ENCODE measurements at places on chromosomes 7 and 10.

- DNase-seq = no peak
These were observed 32.1 kb upstream of the GTF2I start for GRCh38 chr7:74625446-74625845.

GRCh38 chr7:128014811-128015210 is 16.4 kb downstream of the LRRC4 start:
- no peak for DNase-seq

DNA sequence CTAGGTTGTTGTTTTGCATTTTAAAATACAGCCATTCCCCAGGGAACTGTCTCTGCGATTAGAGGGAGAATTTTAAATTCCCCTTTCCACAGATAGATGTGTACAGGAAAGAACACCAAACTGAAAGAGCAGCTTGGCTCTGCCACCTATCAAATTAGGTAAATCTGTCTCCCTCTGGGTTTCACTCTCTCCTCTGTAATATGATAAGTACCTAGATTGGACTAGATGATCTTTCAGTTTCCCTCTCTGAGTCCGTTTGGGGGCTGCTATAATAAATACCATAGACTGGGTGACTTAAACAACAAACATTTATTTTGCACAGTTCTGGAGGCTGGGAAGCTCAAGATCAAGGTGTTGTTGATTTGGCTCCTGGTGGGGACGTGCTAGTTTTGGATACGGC is 186.0 kb downstream of the KIF20B start:
- DNase-seq = no peak

- no peak for DNase-seq
These were observed 399.8 kb upstream of the NFE2L3 start for GRCh38 chr7:25752154-25752553.

DNA sequence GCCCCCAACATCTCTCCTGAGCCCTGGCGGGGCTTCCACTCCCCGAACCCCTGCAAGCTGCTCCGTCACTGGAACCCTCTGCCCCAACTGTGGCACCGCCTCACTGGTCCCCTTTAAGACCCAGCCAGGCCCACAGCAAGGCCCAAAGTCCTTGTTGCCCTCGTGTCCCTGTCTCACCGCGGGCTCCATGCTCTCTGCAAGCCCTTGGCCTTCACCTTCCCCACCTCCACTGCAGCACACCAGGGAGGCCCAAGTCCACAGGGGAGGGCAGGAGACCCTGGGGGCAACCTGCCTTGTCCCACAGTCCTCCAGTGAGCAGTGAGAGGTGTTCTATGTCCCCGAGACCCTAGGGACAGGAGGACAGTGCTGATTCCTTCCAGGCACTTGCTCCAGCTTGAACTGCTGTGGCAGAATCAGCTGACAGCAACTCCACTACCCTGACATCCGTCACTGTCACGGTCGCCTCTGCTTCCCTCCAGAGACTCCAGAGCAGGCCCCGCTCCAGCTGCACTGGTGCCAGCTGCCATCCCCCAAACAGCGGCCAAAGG is 105.3 kb downstream of the CYTH3 start:
- DNase-seq = no peak

GRCh38 chr10:114556236-114557122 is 101.6 kb downstream of the ABLIM1 start:
- no peak for DNase-seq

DNA sequence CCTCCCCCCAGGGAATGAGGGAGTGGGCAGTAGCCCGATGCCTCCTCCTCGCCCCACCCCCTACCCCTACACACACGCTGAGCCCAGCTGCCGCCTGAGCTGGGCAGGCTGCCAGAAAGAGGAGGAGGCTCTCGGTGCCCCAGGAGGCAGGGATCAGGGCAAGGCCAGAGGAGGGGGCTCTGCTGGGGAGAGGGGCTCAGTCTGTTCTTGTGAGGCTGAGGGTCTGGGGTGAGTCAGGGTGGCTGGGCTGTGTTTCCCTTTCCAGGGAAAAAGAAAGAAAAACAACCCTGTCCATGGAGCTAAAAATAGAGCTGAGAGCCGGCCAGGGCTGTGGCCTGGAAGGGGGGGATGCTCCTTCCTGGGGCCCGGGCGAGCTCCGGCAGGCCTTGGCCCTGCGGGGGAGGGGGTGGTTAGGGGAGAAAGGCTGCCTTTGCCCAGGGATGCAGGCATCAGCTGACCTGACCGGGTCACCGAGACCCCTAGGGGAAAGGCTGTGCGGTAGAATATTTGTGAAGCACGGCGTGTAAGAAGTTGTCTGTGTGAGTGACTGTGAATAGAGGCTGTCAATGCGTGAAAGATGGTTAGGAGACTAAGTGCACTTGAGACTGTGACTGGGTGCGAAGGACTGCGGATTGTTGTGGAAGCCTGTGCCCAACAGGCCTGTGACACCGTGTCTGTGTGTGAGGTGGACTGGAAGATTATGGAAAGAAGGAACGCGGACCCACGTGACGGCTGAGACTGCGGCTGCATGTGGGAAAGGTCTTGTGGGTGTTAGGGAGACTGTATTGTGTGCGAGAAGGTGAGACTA is 1.2 kb upstream of the LZTS2 start:
- DNase-seq = no peak

DNA sequence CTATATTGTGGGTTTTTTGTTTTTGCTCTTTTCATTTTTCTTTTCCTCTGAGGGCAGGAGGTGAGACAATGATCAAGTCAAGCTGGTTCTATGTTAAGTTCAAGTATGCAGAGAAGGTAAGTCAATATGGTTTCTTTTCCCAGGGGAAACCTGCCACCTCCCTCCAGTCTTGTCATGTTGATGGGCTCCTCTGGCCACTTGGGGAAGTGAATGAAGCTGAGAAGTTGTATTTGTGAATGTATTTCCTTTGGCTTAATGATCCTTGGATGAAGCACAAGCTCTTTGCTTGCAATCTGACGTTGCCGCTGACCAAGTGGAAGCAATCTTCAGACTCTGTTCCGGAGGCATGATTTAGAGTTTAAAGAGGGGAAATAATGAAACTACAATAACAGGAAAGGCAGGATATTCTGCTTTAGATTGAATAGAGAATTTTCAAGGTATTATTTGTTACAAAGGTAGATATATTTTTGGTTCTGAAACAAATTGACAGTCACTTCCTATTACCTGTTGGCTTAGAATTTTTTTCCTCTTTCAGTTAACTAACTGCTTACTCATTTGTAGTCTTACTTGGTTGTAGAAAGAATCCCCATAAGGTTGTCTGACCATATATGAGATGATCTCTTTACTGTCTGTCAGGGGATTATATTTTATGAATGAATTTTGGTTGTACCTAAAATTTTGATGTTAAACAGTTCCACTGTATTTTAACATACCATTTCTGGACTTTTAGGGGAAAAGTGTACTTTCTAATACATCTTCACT is 369.6 kb downstream of the AUTS2 start:
- no peak for DNase-seq

DNA sequence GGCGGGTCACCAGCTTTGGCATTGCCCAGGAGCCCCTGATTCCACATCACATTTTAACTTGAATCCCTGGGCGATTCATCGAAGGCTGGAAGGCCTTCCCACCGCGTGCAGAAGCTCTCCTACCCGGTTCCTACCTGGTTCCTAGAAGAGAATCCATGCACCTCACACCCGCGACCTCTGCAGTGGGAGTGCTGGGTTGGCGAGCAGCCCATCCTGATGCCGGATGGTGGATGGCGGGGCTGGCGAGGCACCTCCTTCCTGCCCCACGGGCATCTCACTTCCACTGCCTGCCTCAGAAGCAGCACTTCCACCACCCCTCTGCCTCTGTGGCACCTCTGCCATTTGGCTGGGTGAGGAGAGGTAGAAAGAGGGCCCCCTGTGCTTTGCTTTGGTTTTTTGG is 32.0 kb downstream of the NUB1 start:
- no peak for DNase-seq

- no peak for DNase-seq
These were observed 62.4 kb upstream of the WDR11 start for GRCh38 chr10:120788771-120789170.

GRCh38 chr7:118079369-118079768 is 104.6 kb upstream of the LSM8 start:
- DNase-seq = no peak

- no peak for DNase-seq
These were observed 354 bp upstream of the FERD3L start for GRCh38 chr7:19145434-19146115.

- no peak for DNase-seq
These were observed 128.3 kb downstream of the TPST1 start for GRCh38 chr7:66333443-66333842.

GRCh38 chr10:97736403-97736901 is 476 bp upstream of the ZFYVE27 start:
- DNase-seq = no peak

DNA sequence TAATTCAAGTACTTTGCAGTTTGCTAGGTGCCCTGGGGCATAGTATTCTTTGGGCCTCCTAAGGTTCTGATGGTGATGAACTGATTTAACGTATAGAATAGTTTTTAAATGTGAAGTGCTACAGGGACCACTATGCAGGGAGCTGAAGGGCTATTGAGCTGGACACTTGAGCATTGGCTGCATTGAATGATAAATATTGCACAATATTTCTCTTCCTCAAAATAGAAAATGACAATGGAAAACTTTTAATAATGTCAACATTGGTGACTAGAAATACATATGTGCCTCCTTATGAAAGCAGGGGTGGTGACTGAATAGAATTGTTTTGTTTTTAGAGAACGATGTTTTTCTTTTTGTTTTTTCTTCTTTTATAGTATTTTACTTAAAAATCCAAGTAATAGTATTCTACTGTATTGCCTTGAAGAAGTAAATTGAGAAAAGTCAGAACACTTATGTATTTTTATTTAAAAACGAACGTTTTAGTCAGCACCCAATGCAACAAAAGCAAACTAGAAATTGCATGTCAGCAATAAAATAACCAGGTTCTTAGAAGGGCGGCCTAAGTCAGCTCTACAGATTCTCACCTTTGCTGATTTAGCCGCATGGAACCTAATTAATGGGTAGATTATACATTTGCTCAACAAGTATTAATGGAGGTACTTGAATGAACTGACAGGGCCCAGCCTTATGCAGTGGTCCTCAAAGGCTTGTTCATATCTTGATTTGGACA is 244.0 kb upstream of the KLF6 start:
- no peak for DNase-seq

- DNase-seq = no peak
These were observed 80.9 kb downstream of the LRMDA start for GRCh38 chr10:75512203-75512933.

DNA sequence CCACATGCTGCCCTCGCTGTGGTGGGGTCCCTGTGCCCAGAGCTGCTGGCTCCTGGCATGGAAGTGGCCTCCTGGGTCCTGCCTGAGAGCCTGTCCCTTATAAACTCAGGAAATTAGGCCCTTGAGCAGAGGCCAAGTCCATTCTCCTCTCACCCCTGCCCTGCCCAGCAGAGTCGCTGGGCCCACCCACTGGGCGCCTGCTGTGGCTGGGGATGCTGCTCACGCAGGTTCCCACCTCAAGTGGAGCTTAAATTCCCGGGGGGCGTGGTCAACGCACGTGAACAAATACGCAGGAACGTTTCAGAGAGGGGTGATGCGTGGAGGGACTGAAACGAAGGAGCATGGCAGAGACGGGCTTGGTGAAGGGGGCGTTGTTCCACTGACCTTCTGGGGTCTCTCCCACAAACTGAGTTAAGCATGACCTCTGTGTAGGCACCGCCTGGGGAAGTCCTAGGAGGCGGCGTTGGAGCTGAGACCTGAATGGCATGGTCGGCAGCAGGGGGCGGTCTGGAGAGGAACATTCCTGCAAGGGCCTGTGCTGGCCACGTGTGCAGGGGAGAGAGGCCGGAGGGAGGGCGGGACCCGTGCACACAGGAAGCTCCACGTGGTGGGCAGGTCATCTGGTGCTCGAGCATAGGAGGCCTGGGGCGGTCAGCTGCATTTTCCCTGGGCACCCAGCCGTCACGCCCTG is 27.9 kb downstream of the FAM20C start:
- DNase-seq = no peak

- no peak for DNase-seq
These were observed 38.6 kb downstream of the FZD1 start for GRCh38 chr7:91302794-91303193.

DNA sequence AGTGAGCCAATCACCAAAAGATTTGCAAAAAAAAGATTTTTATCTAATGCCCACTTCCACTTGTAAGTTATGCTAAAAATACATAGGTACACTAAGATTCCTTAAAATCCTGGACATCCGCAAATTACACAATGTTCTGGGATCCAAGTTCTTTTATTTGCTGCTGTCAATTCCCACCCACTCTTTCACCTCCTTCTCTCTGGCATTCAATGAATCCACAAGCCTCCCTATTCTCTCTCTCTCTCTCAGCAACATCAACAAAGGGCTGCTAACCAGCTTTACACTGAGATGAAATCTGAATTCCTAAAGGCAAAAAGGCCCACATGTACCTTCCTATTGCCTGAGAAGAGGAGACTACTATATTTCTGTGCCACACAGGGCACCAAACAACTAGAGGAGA is 99.9 kb downstream of the ARMH3 start:
- DNase-seq = no peak
